ENCODE measurements at places on chromosomes 2 and 18.

DNA sequence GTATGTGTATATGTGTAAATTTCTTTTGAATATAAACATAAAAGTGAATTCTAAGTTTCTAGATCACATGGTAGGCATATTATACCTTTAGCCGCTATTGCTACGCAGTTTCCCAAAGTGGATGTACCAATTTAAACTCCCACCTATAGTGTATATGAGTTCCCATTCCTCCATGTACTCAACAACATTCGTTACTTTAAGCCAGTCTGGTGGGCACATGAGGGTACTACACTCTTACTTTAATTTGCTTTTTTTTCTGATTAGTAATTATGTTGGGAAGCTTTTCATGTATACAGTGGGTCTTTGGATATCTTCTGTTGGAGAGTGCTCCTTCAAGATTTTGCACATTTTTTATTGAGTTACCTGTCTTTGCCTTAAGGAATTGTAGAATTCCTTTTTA lies 683.8 kb downstream of the ERBB4 start:
- no peak for DNase-seq

DNA sequence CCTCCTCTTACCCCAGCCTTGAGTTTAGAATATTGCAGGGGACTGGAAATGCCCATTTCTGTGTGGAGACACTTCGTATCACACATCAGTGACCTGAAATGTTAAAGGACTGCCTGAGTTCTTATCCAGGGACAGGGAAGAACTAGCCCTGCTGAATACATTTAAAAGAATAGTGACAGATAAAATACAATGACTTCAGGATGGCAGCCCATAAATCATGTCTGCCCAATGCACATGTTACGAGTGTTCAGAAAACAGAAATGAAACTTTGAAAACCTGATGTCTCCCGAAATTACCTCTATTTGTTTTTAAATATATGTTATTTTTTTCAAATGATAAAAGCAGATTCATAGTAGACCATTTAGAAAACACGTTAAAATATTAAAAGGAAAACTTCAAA lies 22.3 kb upstream of the RAB12 start:
- no peak for DNase-seq

- DNase-seq, result no peak
Measured at GRCh38 chr2:133972786-133973185, 281.1 kb upstream of the MGAT5 start.

- no peak for DNase-seq
Measured at GRCh38 chr18:63676526-63677323, 15.0 kb upstream of the SERPINB3 start.

DNA sequence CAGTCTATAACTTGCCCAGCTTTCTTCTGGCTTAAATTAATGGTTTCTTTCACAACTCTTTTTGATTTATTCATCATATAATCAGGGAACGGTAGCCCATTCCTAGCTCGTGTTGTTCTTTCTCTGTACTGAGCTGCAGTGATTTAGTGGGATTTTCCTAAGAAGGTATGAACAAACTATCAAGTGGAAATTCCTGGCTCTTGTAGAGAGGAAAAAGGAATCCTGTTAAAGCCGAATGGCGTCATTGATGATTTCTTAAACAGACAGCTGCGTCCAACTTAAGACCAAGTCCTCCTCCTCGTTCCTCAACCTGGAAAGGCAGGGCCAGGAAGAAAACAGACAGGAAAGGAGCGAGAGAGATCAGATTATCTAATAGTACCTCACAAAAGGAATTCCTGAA lies 69.2 kb upstream of the CABLES1 start:
- DNase-seq, result no peak

- DNase-seq, result no peak
Measured at GRCh38 chr18:9835113-9835755, 50.5 kb upstream of the TXNDC2 start.
